ENCODE measurements at places on chromosomes 3 and 15. TPM values are rescaled to one million over a fixed set of nuclear protein-coding genes. Genes with fewer than 3 reads are reported as not detected.

DNA sequence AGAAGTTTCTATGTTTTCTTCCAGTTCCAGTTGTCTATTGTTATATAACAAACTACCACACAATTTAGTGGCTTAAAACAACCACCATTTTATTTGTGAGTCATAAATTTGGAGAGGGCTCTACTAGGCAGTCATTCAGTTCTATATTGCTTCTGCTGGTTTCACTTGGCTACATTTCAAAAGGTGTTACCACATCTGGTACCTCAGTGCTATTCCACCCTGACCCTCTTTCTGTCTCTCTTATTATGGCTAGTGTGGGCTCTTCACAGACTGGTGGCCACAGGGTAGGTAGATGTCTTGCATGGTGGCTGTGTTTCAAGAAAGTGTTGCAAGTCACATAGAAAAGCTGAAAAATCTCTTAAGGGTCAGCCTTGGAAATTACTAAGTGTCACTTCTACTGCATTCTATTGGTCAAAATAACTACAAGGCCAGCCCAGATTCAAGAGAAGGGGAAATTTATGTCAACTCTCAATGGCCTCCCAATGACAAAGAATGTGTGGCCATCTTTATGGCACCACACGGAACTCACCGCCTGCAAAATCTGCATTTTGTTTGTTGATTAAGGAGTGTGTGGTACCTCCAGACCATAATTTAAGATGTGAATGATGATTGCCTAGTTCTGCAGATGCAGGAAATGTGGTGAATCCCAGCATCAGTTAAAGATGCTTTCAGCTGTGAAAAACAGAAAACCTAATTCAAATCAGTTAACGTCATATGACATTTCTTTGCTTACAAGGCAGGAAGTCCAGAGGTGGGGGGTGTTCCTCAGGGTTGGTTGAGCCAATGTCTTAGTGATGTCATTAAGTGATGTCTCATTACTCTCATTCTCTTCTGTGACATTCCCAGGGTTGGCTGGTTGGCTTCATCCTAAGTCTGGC, 105.8 kb upstream of the RASGRP1 start:
- DNase-seq, result no peak

DNA sequence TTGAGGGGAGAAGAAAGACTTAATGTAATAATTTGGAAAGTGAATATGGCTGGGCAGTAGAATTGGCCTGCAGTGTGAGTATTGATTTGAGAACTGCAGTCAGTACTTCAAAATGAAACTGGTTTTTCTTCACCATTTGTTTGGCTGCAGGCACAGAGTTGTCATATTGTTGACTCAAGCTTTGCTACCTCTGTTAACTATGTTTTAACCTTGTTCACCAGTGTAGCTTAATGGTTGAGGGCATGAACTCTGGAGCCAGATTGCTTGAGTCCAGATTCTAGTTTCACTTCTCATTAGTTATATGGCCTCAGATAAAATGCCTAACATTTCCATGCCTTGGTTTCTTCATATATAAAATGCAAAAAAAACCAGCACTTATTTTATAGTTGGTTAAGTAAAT, 64.1 kb downstream of the CFAP44 start:
- no peak for DNase-seq

- no peak for DNase-seq
These were observed 43.7 kb downstream of the IGSF11 start for GRCh38 chr3:118990823-118991560.

- DNase-seq, result no peak
These were observed 79.7 kb downstream of the DZIP3 start for GRCh38 chr3:108669208-108669607.

DNA sequence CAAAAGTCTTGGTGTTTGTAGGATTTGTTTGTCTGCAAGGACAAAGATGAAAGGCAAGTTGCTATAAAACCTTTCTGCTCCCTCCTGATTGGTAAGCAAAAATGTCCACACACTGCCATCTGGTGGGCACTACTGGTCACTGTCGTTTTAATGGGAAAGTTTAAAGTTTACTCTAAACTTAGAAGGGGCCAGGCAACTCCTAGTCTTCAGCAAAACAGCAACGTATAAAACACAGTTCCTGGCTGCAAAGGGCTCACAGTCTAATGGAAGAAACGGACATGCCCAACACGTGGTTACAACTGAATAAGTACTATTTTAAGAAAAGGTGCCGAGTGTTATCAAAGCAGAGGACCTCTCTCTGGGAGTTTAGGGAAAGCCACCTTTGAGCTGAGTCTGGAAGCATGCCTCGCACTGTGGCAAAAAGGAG, 23.7 kb upstream of the TPRG1 start:
- peak; percentile 79 for DNase-seq

DNA sequence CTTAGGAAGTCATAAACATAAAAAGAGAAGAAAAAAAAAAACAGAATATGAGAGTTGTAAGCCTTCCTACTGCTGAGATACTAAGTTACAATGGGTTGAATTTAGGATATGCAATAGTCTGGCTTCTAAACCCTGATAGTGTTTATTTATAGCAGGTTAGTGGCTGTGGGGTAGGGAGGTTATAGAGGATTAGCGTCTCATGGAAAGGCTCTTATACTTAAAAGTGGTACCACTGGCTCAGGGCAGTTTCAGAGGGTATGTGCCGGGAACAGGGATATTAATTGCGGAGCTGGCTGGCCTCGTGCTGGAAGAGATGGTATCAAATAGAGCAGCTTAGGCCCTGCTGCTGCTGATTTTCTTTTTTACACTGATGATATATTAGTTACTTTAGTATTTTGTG, 60.8 kb downstream of the PFN2 start:
- DNase-seq, result no peak

DNA sequence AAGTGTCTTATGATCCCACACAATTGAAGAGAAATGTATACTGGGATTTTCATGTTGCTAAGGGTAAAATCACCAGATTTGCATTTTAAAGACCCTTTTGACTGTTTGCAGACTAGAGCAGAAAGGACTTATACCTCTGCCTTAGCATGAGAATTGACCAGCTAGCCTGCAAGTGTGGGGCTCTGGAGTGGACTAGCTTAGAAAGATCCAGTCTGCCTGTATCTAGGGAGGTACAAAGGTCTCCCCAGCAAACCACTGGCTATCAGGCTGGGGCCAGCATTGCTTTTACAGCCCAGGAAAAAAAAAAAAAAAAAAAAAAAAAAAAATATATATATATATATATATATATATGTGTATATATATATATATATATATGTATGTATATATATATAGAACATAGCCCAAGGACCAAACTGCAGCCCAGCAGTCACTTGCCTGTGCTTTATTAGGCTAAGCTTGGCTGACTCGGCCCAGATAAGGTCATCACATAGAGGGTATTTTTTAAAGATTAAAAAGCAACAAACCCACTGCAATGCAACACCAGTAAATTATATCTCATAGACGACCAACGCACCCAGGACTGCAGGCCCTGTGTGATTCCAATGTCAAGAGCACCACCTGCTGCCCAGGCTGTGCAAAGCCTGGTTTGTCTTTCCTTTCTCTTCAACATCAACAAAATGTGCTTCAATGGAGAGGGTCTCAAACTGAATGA, 63.7 kb downstream of the DCLK3 start:
- DNase-seq, result no peak

DNA sequence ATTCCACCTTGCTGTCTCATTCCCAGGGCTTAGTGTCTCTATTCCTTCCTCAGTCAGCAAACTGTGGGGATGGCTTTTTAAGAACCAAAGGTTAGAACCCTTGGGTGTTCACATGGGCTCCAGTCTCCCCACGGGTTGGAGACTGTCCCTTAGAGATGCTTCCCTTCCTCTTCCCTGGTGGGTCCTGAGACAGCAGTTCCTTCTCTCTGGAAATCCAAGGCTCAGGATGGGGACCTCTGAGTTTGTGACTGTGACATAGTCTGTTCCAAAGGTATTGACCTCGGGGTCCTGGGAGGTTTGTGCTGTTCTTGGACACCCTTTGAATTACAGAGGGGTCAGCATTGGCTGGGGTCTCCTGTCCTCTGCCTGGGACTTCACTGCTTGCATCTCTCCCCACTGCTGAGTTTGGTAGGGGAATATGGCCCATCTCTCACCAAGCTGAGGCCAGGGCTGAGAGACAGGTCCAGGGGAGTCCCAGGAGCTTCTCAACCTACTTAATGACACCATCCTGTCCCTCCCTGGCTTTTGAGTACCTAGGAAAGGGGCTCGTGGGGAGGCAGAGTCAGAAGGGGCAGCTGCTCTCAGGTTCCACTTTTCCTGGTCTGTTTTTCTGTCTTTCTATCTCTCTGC, 1.5 kb downstream of the GRM2 start:
- DNase-seq, result no peak

DNA sequence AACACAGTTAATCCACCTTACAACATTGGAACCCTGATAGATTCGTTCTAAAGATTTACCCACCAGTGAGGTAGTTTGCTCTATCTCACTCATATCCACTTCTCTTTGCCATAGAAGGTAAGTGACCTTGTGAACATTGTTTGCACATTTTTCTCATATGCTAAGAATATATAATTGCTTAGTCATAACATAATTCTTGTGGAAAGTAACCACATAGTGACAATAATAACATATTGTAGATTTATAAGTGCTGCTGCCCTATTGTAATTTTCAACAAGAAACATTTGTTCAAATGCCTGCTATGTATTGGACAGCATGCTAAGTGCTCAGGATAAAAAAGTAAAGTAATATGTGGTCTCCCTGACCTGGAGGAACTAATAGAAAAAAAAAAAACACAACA, 554.2 kb upstream of the KCNMB2 start:
- DNase-seq, result no peak

DNA sequence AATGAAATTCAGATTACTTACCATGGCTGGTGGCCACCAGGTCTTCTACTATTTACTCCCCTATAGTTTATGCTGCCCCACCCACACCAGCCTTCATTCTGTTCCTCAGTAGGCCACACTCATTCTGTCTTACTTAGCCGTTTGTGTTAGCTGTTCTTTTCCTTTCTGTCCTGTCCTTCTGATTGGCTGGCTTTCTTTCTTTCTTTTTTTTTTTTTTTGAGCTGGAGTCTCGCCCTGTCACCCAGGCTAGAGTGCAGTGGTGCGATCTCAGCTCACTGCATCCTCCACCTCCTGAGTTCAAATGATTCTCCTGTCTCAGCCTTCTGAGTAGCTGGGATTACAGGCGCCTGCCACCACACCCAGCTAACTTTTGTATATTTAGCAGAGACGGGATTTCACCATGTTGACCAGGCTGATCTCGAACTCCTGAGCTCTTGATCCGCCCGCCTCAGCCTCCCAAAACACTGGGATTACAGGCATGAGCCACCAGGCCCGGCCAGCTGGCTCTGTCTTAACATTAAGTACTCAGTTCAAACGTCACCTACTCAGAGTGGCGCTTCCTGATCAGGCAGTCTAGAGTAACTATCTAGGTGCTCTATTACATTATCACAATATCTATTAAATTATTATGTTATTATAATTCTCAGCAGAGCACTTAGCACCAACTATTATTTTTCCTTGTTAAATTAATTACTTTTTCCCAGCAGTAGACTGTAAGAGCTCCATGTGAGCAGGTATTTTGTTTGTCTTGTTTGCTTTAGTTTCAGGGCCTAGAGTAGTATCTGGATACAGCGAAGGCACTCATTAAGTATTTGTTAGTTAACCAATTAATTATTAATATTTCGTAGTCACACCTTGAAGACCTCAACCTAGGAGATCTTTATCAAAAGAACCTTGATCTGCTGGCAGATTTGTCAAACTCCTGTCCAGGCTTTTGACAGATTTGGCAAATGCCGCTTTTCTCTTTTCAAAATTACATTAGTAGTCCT, 6.4 kb downstream of the CMSS1 start:
- no peak for DNase-seq

GRCh38 chr15:81485806-81486205, 111.8 kb upstream of the TMC3 start:
- no peak for DNase-seq

- DNase-seq, result no peak
These were observed 75.2 kb downstream of the BOC start for GRCh38 chr3:113286524-113286923.

GRCh38 chr15:78565951-78566774, 843 bp downstream of the CHRNA5 start:
- DNase-seq, result no peak

DNA sequence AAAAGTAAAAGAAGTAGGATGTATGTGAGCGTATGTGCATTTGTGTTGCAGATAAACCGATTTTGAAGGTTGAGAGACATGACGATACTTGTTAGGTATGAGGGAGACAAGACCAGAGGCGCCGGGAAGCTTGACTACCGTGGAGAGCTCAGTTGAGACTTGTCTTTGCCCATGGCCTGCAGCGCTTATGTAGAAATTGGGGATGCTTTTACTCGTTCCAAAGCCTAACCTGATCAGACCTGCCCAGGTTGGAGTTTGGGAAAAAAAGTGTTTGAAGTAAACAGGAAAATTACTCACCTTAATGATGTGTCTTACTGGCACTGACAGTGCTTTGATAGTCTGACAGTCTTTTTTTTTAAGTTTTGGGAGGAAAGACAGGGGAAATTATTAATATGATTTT, 202.8 kb downstream of the TP63 start:
- no peak for DNase-seq

DNA sequence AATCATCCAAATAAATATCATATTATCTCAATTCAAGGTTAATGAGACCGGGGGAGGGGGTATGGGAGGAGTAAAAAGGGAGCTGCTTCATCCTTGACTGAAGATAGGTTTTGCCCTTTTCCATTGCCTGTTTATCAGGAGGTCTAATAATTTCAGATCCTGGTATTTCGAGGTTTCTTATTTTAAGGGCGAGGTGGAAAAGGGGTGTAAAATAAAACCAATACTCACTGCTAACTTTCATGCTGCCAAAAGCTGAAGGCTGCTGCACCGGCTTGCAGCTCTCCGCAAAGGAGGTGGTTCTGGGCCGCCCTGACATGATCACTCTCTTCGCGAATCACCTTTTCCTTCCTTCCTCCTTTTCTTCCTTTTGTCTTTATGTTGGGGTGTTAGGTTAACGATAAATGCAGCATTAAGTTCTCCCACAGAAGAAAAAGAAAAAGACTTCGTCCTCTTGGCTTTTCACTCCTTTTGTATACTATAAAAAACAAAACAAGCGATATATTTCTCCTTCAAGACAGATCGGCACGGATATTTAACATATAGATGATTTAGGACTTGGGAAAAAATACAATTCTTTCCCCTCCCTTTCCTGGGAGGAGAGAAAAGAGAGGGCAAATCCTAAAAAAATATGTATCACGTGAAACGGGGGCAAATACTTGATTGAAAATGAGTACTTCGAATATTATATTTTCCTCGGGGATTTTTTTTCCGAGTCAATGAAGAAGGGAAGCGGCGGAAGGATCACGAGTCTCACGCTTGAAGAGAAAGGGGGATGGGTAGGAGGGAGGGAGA, 932 bp downstream of the GSK3B start:
- no peak for DNase-seq

Gene FBXO40
- total RNA-seq, result 81.6 TPM

Gene TNK2
- total RNA-seq, result 26.5 TPM

Gene FRMD5
- 25.5 TPM for total RNA-seq

Gene TNNC1
- 4,697 TPM for total RNA-seq

Gene MAP2K1
- total RNA-seq, result 36.4 TPM

Gene B3GALNT1
- total RNA-seq, result 27.6 TPM

Gene MRPS22
- 78.2 TPM for total RNA-seq

Gene MYO9A
- total RNA-seq, result 24.1 TPM

Gene STT3B
- 78.0 TPM for total RNA-seq
